ENCODE measurements at places on chromosomes 4 and X.

- DNase-seq = no peak
These were observed 478.0 kb downstream of the KCNIP4 start for GRCh38 chr4:21470535-21470934.

GRCh38 chr4:34181311-34181841, 2062.9 kb downstream of the ARAP2 start:
- DNase-seq = no peak

DNA sequence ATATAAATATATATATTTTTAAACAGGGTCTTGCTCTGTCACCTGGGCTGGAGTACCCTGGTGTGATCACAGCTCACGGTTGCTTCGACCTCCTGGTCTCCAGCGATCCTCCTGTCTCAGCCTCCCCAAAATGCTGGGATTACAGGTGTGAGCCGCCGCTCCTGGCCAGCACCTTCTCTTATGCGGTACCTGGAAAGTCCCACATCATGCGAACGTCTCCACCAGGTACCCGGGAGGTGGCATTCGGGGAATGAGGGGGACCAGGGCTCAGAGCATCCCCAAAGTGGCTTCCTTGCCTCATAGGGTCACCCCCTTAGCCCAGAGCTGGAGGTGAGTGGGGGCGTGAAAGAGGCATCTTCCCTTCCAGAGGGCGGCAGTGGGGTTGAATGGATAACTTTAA, 84.0 kb upstream of the PPP2R3B start:
- no peak for DNase-seq

DNA sequence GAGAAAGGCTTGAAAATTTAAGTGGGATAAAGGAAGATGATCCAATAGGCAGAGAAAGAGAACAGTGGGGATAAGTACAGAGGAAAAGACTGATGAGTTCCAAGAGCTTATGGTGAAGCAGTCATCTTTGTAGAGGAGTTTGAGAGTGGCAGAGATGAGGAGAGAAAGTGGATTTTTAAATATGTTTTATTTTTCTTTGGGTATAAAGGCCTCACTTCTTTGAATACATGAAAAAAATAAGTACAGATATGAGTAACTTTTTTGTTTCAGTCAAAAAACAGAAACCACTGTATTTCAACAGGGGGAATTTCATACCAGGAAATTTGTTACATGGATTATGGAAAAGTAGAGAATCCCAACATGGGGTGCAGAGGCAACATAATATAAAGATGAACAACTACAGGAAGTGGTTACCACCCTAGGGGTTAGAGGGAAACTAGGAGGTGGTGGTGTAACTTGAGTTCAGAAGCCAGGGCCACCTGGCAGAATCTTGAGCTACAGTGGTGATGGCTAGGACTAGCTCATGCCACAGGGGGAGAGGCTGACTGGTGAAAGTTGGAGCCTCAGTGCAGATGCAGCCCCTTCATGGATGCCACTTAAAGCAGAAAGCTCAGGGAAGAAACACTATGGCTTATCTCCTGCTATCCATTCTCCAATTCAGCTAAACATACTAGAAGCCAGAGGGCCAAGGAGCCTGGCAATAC, 3.4 kb upstream of the CYBB start:
- DNase-seq = no peak

- DNase-seq = no peak
These were observed 80.8 kb downstream of the LARP1B start for GRCh38 chr4:128141866-128142265.

GRCh38 chr4:23903859-23904438, 14.1 kb upstream of the PPARGC1A start:
- DNase-seq = no peak

GRCh38 chr4:147933316-147933715, 201.4 kb downstream of the ARHGAP10 start:
- no peak for DNase-seq

GRCh38 chrX:38960137-38960536, 158.9 kb downstream of the MID1IP1 start:
- DNase-seq = no peak

- DNase-seq = no peak
These were observed 91.6 kb downstream of the MAGEB17 start for GRCh38 chrX:16258882-16259281.

DNA sequence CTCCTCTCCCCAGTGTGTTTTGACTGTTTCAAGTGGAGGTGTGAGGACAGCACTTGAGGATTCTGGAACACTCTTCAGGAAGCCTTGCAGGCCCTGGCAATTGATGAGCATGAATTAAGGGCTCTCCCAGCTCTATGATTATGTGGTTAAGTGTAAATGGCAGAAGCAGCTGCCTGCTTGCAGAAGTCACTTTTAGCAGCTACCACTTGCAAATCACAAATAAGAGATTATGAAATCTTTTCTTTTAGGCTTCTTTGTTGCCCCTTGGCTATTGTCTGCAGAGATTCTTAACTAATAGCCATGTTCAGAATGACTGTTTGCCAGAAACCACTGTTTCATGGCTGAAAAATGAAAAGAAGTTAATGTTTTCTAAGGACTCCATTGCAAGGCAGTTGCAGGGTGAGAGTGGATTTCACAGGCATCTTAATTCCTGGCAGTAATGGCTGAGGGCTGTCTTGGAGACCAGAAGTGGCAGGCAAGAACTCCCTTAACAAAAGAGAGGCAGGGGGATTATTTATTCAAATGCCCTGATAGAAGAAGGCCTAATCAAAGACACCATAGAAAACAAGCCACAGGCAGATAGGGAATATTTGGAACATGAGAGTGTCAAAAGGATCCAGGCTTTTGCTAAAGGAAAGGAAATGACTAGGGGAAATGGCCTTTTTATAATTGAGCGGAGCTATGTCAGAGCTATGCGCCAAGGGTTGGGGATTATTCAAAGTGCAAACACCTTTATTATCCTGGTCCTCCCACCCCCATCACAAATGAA, 8.3 kb upstream of the HOPX start:
- no peak for DNase-seq

GRCh38 chrX:40081679-40082068, 16.1 kb downstream of the BCOR start:
- DNase-seq = no peak
